GM20000 (cell line): ENCODE measurements at places on chromosomes 2 and 18.

- no peak for DNase-seq
These were observed 127.8 kb downstream of the ARHGAP28 start for GRCh38 chr18:6857300-6857699.

- DNase-seq = no peak
These were observed at the start of gene MALL for GRCh38 chr2:110115291-110116032. Gene MALL (minus strand): TSS chr2:110115822. CDS start chr2:110115792, 30 bp downstream.

DNA sequence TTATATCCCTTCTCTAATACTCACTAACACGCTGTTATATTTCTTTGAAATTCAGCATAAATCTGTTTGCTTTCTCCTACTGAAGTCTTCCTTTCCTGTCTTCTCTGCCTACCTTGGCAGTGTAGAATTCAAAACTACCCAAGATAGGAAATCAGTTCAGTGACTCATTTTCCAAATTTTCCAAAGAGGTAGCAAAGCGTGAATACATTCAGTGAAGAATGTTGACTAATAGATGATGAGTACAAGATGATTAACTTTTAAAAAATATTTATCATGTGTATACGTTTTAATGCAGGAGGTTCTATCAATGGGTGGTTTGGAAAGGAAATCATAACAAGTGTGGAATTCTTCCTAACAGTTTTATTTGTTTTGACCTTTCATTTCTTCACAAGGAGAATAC is 201.9 kb upstream of the SLC8A1 start:
- DNase-seq = no peak

- DNase-seq = no peak
These were observed 51.1 kb upstream of the STPG4 start for GRCh38 chr2:47206181-47206580.

GRCh38 chr2:120969613-120970355 is 234.1 kb downstream of the GLI2 start:
- no peak for DNase-seq

DNA sequence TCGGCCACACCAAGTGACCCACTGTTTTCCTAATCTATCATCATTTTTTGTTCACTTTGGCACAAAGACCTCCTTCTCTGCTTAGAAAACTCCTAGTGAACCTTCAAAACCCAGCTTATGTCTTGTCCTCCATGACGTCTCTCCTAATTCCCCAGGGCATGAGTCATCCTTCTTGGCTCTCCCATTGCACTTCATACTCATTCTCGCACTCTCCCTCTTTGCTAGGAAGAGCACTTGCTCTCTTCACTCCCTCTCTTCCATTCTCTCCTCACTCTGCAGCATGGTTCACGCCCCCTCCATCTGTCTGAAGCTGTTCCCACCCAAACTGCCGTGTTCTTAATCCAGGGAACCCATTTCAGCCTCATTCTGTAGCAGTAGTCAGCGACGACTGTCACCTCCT is 103.9 kb downstream of the MRO start:
- DNase-seq = no peak

GRCh38 chr2:104733226-104733943 is 120.5 kb upstream of the POU3F3 start:
- peak; percentile 12 for DNase-seq

DNA sequence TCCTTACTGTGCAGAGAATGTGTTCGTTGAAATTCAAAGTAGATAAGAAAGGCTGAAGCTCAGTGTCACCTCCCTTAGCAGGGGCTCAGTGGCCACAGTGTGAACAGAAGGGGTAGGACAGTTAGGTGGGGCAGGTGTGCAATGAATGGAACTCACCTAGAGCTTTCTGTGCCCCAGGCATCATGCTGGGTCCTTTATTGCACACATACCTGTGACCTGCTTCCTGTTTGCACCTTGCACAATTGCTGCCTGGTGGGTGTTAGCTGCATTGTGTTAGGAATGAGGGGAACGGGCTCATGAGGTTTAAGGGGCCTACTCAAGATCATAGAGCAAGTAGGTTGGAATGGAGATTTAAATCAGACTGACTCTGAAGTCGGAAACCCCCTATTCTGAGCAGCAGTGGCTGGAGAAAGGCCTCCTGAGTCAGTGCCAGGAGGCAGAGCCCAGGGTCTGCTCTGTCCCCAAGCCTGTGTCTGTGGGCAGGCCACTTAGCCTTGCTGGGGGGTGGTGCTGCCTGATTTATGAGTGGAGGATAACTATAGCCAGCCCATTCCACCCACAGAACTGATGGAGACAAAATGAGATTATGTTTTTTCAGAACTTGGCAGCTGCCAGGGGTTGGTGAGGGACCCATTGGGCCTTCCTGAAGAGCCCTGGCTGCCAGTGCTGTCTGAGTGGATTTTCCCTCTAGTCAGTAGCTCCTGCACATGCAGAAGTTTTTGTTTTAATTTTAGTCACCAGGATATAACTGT is 76.2 kb downstream of the NPAS2 start:
- no peak for DNase-seq

DNA sequence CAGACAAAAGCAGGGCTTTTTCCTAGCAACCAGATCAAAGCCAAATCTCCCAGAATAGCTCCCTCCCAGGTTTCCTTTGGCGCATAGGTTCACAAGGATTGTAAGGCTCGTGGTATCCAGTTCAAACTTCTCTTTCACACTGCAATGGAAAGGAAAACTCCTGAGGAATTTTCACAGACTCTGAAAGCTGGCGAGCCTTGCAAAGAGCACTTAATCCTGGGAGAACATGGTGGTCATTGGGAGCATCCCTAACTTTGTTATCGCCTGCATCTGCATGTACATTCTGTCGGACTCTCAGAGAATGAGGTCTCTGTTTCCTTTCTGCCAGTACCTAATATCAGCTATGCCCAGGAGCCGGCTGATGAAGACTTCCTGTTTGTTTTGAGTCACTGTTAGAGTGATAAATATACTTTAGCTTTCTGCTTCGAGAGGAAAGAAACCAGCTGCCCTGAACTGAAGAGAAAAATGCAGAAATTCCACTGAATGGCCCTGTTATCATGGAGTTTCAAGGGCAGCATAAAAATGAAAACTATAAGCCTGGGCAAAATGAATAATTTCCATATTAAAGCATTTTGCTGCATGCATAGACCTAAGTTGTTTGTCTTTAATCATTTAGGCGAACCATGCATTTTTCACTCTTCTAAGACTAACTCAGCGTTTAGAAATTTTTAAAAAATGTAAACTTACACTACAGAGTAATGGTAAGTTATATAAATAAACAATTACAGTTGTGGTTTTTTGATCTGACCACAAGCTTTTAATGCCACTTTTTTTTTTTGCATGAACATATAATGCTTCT is 76.4 kb upstream of the ZEB2 start:
- DNase-seq = peak; percentile 21

DNA sequence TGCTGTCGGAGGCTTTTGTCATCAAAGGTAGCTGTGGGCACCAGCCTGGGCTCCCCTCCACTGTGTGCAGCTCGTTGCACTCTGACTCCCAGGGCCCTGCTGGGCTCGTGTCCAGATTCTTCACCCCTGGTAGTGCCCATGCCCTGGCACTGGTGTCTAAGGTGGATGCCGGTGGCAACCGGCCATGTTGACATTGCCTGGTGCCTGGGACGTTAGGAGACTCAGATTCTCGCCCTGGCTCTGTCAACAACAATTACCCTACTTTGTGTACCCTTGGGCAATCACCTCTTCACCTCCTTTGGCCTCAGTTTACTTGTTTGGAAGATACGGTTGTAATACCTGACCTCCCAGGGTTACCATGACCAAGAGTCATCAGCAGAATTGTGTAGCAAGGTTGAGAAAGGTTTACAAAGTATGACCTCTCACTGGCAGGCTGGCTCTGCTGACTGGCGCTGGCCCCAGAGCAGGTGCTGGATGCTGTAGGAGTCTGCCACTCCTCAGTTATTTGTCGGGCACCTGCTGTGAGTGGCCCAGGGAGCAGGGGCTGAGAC is 41.5 kb upstream of the MCFD2 start:
- DNase-seq = no peak

- no peak for DNase-seq
These were observed 38.2 kb downstream of the COL3A1 start for GRCh38 chr2:189012351-189012750.

DNA sequence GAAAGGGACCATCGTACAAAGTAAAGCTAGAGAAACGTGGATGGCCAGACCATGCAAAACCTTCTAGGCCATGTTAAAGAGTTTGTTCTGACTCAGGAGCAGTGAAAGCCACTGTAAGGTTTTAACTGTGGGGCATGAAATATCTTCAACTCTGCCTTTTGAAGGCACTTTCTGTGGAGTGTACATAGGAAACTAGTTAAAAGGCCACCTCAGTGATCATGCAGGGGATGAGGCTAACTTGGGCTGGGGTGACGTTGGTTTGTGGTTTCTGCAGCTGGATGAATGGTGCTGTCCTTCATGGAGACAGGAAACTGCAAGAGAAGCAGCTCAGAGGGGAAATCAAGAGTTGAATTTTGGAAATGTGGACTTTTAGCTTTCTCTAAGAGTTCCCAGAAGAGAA is 190.7 kb downstream of the CDCA7 start:
- DNase-seq = no peak

DNA sequence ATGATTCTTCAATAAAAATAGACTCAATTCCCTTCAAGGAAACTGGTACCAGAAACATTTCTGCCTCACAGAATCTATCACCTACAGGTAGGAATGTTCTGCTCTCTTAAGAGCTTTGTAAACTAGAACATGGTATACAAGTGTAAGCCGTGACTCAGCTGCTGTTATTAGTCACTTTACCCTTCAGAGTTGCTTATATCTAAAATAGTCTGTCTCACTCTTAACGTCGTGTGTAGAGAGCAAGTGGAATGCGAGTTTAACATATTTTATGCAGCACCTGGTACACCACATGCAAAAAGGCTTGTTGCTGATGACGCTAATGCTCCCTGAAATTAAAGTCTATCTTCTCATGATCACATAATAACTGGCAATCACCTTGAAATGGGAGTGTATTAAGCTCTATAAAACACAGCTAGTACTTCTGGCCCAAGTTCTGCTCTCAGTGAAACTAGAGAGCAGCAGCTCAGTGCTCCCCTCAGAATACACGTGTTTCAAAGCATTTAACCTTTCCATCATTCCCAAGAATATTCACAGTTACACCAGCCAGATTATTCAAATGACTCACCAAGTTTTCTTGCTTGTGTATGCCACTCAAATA is 420.0 kb downstream of the ZEB2 start:
- no peak for DNase-seq

GRCh38 chr2:30356776-30357175 is 90.3 kb upstream of the LCLAT1 start:
- DNase-seq = no peak

DNA sequence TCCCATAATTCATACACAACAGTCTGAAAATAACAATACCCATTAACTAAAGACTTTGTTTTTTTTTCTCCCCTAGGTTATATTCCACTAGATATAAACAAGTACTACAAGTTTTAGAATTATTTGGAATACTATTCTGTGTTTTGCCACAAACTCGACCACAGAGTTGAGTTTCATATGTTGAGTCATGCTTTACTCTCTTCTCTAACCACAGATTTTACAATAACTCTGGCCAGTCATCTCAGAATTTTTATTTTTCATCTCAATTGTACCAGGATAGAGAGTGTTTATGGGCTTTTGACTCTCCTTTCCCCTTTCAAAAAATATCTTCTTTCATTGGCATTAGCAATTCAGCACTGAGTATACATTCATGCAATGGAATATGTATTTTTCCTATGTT is 348.7 kb upstream of the GALNT5 start:
- DNase-seq = no peak

GRCh38 chr2:67283641-67284040 is 113.5 kb upstream of the ETAA1 start:
- DNase-seq = no peak

- DNase-seq = no peak
These were observed 412.0 kb downstream of the NUP35 start for GRCh38 chr2:183536290-183536689.

DNA sequence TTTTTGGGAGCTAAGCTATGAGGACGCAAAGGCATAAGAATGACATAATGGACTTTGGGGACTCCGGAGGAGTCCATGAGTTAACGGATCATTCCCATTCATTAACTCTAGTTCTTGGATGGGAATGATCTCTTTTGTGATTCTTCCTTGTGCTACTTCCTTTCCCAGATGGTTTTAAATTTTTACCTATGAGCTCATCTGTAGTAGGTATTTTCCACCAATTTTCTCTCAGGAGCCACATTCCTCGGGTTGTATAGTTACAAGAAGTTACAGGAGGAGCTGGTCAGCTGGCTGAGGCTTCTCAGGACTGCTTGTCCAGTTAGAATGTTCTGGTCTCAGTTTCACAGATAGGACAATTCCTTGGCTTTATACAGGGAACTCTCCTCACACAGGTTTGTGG is 42.9 kb upstream of the LPIN2 start:
- DNase-seq = no peak

GRCh38 chr18:75818383-75818782 is 390.9 kb upstream of the SMIM21 start:
- no peak for DNase-seq

GRCh38 chr18:57784034-57784800 is 18.9 kb downstream of the ATP8B1 start:
- no peak for DNase-seq

- no peak for DNase-seq
These were observed 132.3 kb upstream of the RND3 start for GRCh38 chr2:150619607-150620330.

GRCh38 chr2:238754259-238754658 is 93.6 kb upstream of the TWIST2 start:
- no peak for DNase-seq

- DNase-seq = no peak
These were observed 14.9 kb downstream of the MRPS9 start for GRCh38 chr2:105052773-105053172.

- DNase-seq = no peak
These were observed 126.0 kb downstream of the MC4R start for GRCh38 chr18:60246606-60247005.

DNA sequence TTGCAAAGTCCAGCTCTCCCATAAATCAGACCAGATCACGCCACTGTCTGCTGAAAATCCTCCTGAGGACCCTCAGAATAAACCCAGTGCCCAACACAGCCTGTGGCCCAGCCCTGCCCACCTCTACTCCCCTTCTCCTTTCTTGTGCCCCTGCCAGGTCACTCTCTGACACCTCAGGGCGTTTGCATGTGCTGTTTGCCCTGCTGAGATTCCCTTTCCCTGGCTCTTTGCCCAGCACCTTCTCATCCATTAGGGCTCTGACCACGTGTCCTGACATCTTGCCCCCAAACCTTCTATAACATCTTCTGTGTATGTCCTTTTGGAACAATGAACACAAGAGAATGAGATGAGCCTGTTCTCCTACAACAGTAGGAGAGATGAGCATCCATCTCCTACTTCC is 18.5 kb upstream of the NMUR1 start:
- no peak for DNase-seq

- no peak for DNase-seq
These were observed 18.0 kb downstream of the RMC1 start for GRCh38 chr18:23521271-23521670.
